A549 treated with ZK216348 at 1 μM for 4 hours (cell line): ENCODE measurements at places on chromosomes 6 and 20. TPM values are rescaled to one million over a fixed set of nuclear protein-coding genes. Genes with fewer than 3 reads are reported as not detected.

TFAP2A gene
- total RNA-seq, result 11.7 to 15.9 TPM (median 14.2 TPM) in 5 replicates

HMGCLL1 gene
- total RNA-seq, result 0.11 to 0.15 TPM (median 0.12 TPM) in 3 of 5 replicates, not detected in the others

CRISP2 gene
- total RNA-seq, result not detected in 5 replicates

FERMT1 gene
- total RNA-seq, result 14.4 to 16.7 TPM (median 15.2 TPM) in 5 replicates

PNPLA1 gene
- total RNA-seq, result 0.15 TPM in 1 of 5 replicates, not detected in the others

VGLL2 gene
- total RNA-seq, result not detected in 5 replicates

FAXC gene
- total RNA-seq, result 5.4 to 11.8 TPM (median 7.2 TPM) in 5 replicates

MAP7 gene
- total RNA-seq, result 22.2 to 29.9 TPM (median 26.3 TPM) in 5 replicates

ZSCAN9 gene
- 5.4 to 8.8 TPM (median 7.6 TPM) in 5 replicates for total RNA-seq

ACAT2 gene
- total RNA-seq, result 26.6 to 29.8 TPM (median 27.2 TPM) in 5 replicates

PLA2G7 gene
- not detected in 5 replicates for total RNA-seq

TREM2 gene
- not detected in 5 replicates for total RNA-seq

ZSCAN23 gene
- total RNA-seq, result not detected in 5 replicates

SNX5 gene
- total RNA-seq, result 199 to 265 TPM (median 229 TPM) in 5 replicates

GLP1R gene
- not detected in 5 replicates for total RNA-seq

MTCH1 gene
- 98.2 to 139 TPM (median 135 TPM) in 5 replicates for total RNA-seq

MAPK13 gene
- 0.45 to 1.5 TPM (median 1.1 TPM) in 5 replicates for total RNA-seq

OGFR gene
- total RNA-seq, result 32.8 to 52.9 TPM (median 49.1 TPM) in 5 replicates

LGSN gene
- 1.7 to 3.4 TPM (median 3.0 TPM) in 5 replicates for total RNA-seq

MUCL3 gene
- 0.08 to 0.17 TPM (median 0.10 TPM) in 5 replicates for total RNA-seq

NT5E gene
- total RNA-seq, result 23.6 to 41.5 TPM (median 34.0 TPM) in 5 replicates

NUDT3 gene
- 5.8 to 8.8 TPM (median 6.3 TPM) in 5 replicates for total RNA-seq

NRM gene
- total RNA-seq, result 20.2 to 28.1 TPM (median 26.5 TPM) in 5 replicates

LTB gene
- total RNA-seq, result 0.21 to 0.76 TPM (median 0.45 TPM) in 4 of 5 replicates, not detected in the other

MROH8 gene
- 0.61 to 1.3 TPM (median 0.74 TPM) in 5 replicates for total RNA-seq

TNFRSF6B gene
- 0.33 to 1.4 TPM (median 0.86 TPM) in 5 replicates for total RNA-seq

HLA-DOA gene
- not detected in 5 replicates for total RNA-seq

TMEM244 gene
- total RNA-seq, result not detected in 5 replicates

DZANK1 gene
- 2.6 to 3.2 TPM (median 2.8 TPM) in 5 replicates for total RNA-seq

BTN1A1 gene
- total RNA-seq, result not detected in 5 replicates
